Anterior cingulate cortex (tissue), 58 donors: ENCODE measurements at places on chromosomes 3 and 15.

DNA sequence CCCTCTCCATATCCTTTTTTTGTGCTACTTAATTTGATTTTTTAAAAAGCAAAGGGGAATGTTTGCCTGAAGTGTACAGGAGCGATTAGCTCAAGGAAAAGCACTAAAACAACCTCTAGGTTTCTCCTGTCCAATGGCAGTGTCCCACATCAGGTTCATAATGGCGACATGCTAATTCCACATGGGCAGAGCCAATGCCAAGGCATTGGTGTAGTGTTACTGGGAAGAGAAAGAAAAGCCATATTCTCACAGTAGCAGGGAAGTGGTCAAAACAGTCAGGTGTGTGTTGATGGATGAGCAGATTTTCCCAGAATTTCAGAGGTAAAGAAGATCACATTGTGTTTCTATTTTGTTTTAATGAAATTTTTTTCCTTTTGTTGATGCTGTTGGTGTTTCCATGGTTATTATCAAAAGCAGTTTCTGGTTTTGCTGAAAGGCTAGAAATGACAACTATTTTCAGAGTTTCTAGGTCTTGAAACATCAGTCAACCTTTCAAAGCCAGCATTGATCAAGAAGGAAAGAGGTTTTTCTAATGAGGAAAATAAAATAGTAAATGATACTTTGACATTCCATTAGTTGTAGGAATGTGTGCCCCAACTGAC, 65.2 kb downstream of the FNDC3B start:
- DNase-seq, result no peak

DNA sequence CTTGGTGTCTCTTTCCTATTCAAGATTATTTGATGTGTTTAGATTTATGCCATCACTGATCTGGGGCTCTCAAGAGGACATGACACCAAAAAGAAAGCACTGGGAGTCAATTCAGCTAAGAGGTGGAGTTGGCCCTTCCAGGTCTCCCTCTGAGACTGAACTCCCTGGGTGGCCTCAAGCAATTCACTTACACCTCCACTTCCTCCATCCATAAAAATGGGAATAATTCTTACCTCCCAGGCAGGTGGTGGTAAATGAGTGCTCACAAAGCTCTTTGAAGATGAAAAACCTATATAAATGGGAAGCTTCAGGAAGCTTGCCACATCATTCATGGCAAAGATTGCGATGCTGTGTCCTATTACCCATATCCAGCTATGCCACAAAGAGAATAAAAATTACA, 59.2 kb upstream of the ICE2 start:
- no peak for DNase-seq

DNA sequence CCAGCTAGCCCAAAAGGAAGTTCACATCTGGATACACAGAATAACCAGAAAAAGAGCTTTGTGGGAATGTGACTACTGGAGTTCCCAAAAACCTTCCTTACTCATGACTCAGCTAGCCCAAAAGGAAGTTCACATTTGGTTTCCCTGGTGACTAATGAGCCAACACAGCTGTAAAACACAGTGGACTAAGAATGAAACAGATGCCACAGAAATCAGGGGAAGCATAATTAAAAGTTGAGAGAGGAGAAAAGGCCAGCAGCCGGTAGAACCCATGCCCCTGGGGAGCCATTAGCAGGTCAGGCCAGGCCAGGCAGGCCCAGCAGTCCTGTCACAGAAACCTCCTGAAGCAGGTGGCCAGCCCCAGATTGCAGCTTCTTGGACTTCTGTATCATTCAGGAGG, 130.3 kb downstream of the GHSR start:
- DNase-seq, result no peak

GRCh38 chr15:34665498-34666116, 82.2 kb upstream of the GOLGA8B start:
- no peak for DNase-seq

GRCh38 chr3:69121950-69122349, 445 bp downstream of the LMOD3 start:
- DNase-seq, result no peak

- no peak for DNase-seq
Observed at GRCh38 chr3:189771842-189772450, 140.8 kb downstream of the TP63 start.

GRCh38 chr3:50660386-50660785, 14.3 kb upstream of the DOCK3 start:
- DNase-seq, result no peak

- DNase-seq, result no peak
Observed at GRCh38 chr3:50530001-50530970, 26.9 kb upstream of the CACNA2D2 start.

GRCh38 chr15:28122038-28122949, 23.2 kb upstream of the OCA2 start:
- DNase-seq, result no peak

- no peak for DNase-seq
Observed at GRCh38 chr3:22835041-22835440, 368.1 kb upstream of the UBE2E2 start.

GRCh38 chr15:90641581-90642463, 75.3 kb upstream of the BLM start:
- DNase-seq, result no peak

DNA sequence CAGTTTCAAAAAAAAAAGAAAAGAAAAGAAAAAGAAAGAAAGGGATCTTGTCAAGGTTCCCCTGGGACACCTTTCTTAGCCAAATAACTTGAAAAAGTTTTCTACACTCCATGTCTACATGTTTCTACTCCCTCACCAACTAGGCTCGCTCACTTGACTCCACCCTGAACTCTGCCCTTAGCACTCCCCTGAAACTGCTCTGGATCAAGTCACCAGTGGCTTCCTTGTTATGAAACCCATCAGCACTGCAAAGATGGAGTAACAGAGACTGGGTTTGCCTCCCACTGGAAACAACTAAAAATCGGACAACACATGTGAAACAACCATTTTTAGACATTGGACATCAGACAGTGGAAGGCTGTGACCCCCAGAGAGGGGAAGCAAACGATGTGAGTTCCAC, 36.8 kb downstream of the TMEM40 start:
- DNase-seq, result no peak

DNA sequence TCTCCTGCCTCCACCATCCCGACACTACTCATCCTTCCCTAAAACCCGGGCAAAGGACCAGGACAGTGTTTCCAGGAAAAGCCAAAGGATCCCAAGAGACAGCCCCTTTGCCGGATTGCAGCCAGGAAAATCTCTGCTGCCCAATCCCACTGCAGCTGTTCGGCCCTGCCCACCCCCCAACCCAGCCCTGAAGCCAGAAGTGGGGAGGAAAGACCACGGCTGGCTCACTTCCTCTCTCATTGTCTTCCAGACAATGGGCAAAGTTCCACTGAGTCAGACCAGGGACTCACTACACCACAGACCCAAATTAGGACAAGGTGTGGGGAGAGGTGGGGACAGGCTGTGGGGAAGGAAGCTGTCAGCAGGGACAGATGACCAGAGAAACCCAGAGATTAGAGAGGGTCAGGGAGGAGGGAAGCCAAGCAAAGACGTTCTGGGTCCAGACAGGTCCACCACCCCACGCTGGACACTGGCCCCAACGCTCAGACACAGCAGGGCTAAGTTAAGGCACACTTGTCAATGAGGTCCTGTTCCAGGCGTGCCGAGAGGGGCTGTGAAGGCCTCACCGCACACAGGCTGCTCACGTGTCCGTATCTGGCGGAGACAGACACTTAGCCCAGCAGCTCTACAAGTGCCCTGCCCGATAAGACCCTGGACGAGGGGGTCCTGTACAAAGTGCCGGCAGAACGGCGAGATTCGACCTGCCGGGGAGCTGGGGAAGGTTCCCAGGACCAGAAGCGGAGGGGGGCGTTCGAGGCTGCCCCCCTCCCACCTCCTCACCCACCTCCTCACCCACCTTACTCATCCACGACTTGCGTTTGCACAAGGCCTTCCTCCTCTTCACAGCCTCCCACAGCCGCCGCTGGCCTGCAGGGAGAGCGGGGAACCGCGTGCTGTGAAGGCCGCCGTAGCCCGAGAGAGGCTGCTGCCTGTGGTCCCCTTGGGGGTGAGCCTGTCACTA, 21.9 kb downstream of the TNK2 start:
- no peak for DNase-seq

- no peak for DNase-seq
Observed at GRCh38 chr3:23751212-23751723, 54.5 kb upstream of the UBE2E1 start.

DNA sequence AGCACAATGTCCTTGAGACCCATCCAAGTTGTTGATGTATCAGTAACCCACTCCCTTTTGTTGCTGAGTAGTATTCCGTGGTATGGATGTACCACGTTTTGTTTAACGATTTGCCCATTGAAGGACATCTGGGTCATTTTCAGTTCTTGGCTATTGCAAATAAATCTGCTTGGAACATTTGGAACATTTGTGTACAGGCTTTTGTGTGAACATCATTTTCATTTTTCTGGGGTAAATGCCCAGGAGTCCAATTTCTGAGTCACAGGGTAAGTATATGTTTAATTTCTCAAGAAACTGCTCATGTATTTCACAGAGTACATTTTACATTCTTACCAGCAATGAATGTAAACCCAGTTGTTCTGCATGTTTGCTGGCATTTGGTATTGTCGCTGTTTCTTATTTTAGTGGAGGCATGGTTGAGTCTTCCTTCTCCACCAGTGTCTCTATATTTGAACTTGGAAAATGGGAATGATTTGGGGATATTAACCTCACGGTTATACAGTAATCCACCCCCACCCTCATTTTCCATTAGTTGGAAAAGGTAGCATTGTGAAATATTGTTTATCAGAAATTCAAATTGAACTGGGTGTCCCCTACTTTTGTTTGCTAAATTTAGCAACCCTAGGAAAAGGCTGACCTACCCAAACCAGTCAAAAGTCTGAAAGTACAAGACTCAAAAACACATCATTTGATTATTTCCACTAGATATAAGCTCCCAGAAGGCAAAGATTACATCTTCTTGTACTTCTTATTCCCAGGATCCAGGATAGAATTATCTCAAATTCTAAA, 30.8 kb downstream of the POMGNT2 start:
- DNase-seq, result no peak

DNA sequence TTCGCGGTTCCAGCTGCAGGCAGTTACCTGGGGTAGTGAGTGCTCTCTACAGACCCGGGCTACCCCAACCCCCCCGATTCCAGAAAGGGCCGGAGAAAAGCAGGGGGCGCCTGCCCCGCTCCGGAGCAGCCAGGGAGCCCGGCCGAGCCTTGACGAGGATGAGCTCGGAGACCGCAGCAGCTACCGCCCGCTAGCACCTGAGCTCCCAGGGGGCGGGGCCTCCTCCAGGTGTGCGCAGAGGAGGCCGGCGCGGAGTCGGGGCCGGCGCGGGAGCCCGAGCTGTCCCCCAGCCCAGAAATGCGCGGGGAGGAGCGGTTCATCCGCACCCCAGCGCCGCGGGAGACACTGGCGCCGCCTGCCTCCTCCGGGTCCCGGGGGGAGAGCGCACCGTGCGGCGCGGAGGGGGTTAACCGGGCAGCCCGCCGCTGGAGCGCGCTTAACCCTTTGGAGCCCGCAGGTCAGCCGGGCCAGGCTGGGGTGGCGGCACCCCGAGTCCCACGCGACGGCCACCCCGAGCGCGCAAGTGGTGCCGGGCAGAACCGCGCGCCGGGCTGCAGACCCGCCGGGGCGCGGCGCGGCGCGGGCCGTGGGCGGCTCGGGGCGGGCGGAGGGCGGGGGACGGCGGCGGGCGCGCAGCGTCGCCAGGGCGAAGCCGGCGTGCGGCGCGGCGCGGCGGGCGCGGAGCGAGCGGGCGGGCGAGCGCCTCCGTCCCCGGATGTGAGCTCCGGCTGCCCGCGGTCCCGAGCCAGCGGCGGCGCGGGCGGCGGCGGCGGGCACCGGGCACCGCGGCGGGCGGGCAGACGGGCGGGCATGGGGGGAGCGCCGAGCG, at the start of gene CACNA1D:
Gene CACNA1D (plus strand): TSS at position 649 of the 829 bp plus-strand sequence. CDS start 556 bp downstream, outside the sequence.
- peak; percentile 12 for DNase-seq

GRCh38 chr15:51750186-51750585, 1.2 kb upstream of the TMOD2 start:
- DNase-seq, result no peak

DNA sequence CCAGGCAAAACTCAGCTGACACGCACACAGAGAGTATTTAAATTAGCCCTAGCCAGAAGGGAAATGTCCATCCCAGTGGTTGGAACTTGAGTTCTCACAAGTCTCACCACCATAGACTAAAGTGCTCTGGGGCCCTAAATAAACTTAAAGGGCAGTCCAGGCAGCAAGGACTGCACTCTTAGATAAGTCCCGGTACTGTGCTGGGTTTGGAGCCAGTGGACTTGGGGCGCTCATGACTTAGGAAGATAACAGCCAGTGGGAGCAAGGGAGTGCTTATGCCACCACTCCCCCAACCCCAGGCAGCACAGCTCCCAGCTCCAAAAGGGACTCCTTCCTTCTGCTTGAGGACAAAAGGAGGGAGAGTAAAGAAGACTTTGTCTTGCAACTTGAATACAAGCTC, 319.5 kb upstream of the GPR149 start:
- no peak for DNase-seq

- DNase-seq, result no peak
Observed at GRCh38 chr3:143280984-143281383, 161.4 kb downstream of the CHST2 start.

DNA sequence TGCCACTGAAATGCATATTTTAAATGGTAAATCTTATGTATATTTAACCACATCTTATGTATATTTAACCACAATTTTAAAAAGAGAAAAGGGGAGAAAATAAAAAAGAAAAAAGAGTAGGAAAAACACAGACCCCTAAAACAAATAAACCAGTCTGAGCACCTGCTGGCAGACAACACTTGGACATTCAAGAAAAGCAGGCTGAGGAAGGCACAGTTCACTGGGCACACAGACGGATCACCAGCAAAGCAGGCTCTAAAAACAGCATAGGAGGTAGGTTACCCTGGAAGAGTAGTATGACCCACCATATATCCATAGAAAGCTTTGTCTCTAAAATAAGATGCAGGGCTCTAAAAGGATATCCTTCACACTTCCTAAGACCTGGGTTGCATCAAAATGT, 27.0 kb downstream of the AAGAB start:
- no peak for DNase-seq

- no peak for DNase-seq
Observed at GRCh38 chr3:151002003-151002981, 29.8 kb upstream of the CLRN1 start.

DNA sequence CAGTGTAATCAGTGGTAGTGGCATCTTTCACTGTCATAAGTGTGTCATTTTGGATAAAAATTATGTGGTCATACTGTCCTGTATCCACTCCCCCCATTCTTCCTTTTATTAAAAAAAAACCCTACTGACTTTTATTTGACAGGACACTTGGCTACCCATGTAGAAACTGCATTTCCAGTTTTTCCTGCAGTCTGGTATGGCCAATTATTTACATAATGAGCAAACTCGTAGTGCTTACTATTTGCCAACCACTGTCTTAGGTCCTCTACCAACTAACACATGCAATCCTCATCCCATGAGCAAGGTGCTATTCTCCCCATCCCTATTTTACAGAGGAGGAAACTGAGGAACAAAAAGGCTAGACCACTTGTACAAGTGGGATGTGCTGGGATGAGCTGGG, 129.1 kb downstream of the MECOM start:
- DNase-seq, result no peak

DNA sequence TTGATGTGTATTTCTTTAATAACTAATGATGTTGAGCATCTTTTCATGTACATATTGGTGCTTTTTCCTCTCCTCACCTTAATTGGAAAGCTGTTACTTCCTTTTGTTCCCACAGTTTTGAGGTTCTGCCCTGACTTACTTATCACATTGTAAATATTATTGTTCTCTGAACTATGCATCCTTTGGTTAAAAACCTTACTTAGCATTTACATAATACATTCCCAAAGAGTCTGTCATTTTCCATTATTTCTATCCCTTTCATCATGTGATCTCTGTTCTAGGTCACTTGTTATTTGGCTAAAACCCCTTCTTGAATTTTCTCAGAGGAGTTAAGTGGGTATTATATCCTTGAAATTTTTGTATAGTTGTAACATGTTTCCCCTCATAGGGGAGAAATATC, 33.0 kb downstream of the SLC12A6 start:
- no peak for DNase-seq
